ENCODE measurements at places on chromosomes 2 and 18.
A peak's percentile ranks its signal among the peaks of the same experiment; 100 is the strongest.

GRCh38 chr2:71919708-71920107 lies 228.0 kb downstream of the CYP26B1 start:
- no peaks in the 10 kb centered on the region for H3K27me3 ChIP-seq
- no peak overlapping the region for H3K27ac ChIP-seq
- H3K4me3 ChIP-seq: no peak overlapping the region
- DNase-seq: no peak

DNA sequence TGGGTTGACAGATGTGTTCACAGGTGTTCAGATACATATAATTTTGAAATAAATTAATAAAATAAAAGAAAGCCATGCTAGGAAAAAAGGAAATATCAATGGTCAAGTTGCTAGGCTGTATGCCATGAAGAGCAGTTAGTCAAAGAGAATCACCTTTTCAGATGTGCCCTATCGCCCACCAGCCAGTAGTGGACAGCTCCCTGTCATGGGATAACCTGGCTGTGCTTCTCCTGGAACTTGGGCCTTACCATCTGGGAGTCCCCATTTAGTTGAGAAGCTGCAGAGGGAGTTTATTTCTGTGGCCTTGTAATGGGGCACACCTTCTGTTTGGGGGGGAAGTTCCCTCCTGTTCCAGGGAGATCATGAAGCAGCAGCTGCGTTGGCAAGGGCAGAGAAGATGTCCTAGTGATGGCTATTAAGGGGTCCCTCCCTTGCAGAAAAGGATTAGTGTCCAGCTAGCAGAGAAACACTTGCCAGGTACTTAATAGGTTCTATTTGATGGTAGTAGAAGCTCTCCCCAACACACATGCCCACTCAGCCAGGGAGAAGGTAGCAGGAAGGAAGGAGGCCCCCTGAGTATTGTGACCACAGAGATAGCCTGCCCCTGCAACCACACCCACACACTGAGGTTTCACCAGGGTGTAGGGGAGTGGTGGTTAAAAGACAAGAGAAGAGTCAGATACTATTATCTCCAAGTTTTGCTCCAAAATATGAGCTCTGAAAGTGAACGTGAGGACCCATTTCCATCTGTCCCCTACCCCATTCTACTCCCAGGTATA lies 117.7 kb downstream of the B3GNT2 start:
- no peak overlapping the region for H3K27ac ChIP-seq
- no peaks in the 10 kb centered on the region for H3K27me3 ChIP-seq
- peak; percentile 25 for DNase-seq
- no peak overlapping the region for H3K4me3 ChIP-seq

GRCh38 chr2:221655300-221655699 lies 83.2 kb upstream of the EPHA4 start:
- H3K27ac ChIP-seq: no peak overlapping the region
- DNase-seq: no peak
- H3K4me3 ChIP-seq: no peak overlapping the region
- no peaks in the 10 kb centered on the region for H3K4me1 ChIP-seq

- no peaks in the 10 kb centered on the region for H3K36me3 ChIP-seq
- no peak for DNase-seq
- no peak overlapping the region for H3K4me3 ChIP-seq
- H3K27ac ChIP-seq: no peak overlapping the region
- no peaks in the 10 kb centered on the region for H3K4me1 ChIP-seq
Measured at GRCh38 chr18:31595121-31595771, 3.6 kb downstream of the TTR start.

DNA sequence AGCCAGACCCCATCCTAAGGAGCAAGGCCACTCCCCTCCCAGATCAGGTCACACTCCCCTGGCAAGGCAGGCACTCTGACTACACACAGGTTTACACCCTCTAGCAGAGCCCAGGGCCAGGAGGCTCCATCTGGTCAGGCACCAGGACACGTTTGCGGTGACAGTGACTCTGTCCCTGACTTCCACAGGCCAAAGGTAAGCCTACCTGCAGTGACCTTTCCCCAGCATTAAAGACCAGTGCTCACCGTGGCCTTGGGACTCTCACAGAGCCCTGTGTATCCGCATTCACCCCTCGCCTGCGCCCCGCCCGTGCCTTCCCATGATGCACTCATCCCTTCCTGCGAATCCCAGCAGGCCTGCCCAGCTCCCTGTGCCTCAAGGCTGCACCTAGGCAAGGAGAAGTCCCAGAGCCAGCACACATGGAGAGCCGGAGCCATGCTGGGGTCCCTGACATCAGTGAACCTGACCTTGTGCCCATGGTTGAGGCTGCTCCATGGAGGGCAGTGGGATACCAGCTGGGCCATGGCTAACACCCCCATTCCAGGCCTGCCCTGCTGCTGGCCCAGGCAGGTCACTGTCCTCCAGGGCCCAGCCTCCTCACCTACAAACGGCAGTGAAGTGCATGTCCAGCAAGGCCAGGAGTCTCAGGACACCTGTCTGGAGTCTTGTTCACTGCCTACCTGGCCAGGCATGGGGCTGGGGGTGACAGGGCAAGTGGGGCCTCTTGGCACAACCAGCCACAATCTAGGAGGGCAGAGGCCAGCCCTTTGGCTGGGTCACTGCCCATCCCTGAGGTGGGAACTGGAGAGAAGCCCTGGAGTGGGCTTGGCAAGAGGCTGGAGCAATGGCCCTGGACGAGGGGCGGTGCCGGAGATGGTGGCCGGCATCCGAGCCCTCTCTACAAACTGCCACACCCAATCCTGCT lies 3.0 kb downstream of the NEURL3 start:
- DNase-seq: no peak
- no peaks in the 10 kb centered on the region for H3K36me3 ChIP-seq
- H3K4me1 ChIP-seq: no peaks in the 10 kb centered on the region
- H3K4me3 ChIP-seq: no peak overlapping the region
- H3K27me3 ChIP-seq: no peaks in the 10 kb centered on the region

DNA sequence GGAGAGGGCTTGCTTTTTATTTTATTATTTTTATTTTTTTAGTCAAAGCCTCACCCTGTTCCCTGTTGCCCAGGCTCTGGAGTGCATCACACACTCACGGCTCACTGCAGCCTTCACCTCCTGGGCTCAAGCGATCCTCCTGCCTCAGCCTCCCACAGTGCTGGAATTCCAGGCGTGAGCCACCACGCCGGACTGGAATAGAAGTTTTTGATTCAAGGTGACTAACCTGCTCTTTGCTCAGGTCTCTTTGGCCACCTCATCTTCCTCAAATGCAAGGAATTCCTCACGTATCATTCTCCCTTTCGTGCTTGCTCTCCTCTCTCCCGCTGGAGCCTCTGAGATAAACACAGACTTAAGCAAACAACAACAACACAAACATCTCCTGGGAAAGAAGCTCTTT lies 636.8 kb downstream of the ADCYAP1 start:
- no peak overlapping the region for H3K27ac ChIP-seq
- H3K27me3 ChIP-seq: no peaks in the 10 kb centered on the region
- H3K4me3 ChIP-seq: no peak overlapping the region
- DNase-seq: no peak
- no peaks in the 10 kb centered on the region for H3K36me3 ChIP-seq

DNA sequence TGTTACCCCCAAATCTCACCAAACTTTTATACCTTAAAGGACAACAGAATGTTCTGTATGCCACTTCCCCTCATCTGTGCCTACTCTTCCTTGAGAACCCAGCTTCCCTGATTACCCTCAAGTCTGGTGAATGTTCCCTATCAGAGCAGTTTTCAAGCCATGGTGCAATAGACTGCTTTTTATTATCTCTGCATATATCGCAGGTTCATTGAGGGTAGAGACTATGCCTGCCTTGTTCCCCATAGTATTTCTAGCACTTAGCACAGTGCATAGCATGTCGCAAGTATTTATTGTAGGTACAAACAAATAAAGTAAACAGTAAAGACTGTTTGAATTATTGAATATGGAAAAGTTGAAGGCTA lies 146.6 kb downstream of the HAUS1 start:
- no peak for DNase-seq
- no peak overlapping the region for H3K4me3 ChIP-seq
- peaks cover 15% of the 10 kb centered on the region for H3K36me3 ChIP-seq
- H3K27me3 ChIP-seq: no peaks in the 10 kb centered on the region

DNA sequence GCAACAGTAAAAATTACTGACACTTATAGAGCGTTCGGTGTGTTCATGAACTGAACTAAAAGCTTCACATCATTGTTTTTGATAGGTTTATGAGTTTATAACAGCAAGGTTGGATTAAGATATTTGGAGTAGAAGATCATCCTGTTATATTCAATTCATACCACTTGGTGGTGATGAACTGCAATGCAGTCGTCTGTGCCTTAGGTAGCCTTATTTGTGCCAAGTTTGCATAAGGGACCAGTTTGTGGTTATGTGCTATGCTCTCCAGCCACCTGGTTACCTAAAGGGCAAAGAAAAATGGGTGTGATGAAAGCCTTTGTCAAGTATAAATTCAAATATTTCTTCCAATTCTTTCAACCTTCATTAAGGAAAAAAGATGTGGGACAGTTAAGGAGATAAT lies 150.9 kb upstream of the KCNH7 start:
- no peak for DNase-seq
- H3K27ac ChIP-seq: no peak overlapping the region
- no peaks in the 10 kb centered on the region for H3K4me1 ChIP-seq
- H3K36me3 ChIP-seq: no peaks in the 10 kb centered on the region
- no peak overlapping the region for H3K4me3 ChIP-seq

DNA sequence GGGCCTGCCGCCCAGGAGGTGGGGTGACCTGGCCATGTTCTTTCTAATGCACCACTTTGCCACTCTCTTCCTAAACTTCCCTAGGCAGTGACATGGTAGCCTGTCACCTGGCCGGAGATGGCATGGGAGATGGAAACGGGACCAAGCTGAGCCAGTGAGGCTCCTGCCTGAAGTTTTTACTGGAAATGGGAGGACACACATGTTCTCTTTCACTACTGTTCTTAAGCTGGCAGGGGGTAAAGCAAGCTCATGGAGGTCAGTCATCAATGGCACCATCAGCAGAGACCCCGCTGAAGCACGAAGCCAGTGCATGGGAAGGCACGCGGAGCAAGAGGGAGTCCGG lies 50.7 kb downstream of the ATIC start:
- no peaks in the 10 kb centered on the region for H3K27me3 ChIP-seq
- H3K27ac ChIP-seq: no peak overlapping the region
- H3K4me1 ChIP-seq: no peaks in the 10 kb centered on the region
- peaks cover 20% of the 10 kb centered on the region for H3K36me3 ChIP-seq
- H3K4me3 ChIP-seq: no peak overlapping the region

- no peak overlapping the region for H3K4me3 ChIP-seq
- no peak for DNase-seq
- H3K27ac ChIP-seq: no peak overlapping the region
Measured at GRCh38 chr2:240213476-240214421, 73.3 kb upstream of the OTOS start.

- DNase-seq: peak; percentile 54
- H3K4me1 ChIP-seq: no peaks in the 10 kb centered on the region
- H3K27ac ChIP-seq: no peak overlapping the region
- H3K36me3 ChIP-seq: no peaks in the 10 kb centered on the region
Measured at GRCh38 chr2:34096562-34097171, 497.6 kb upstream of the FAM98A start.

GRCh38 chr2:46131-46470 lies 204 bp downstream of the FAM110C start:
- H3K27ac ChIP-seq: peak overlapping the region; percentile 31
- no peaks in the 10 kb centered on the region for H3K4me1 ChIP-seq
- H3K27me3 ChIP-seq: peaks cover 40% of the 10 kb centered on the region
- H3K36me3 ChIP-seq: no peaks in the 10 kb centered on the region
- DNase-seq: no peak

GRCh38 chr18:48898521-48898920 lies 52.2 kb downstream of the SMAD7 start:
- no peaks in the 10 kb centered on the region for H3K36me3 ChIP-seq
- H3K27ac ChIP-seq: no peak overlapping the region
- no peak overlapping the region for H3K4me3 ChIP-seq
- DNase-seq: no peak

- no peaks in the 10 kb centered on the region for H3K4me1 ChIP-seq
- no peaks in the 10 kb centered on the region for H3K27me3 ChIP-seq
- no peaks in the 10 kb centered on the region for H3K36me3 ChIP-seq
- H3K27ac ChIP-seq: no peak overlapping the region
- no peak for DNase-seq
- H3K4me3 ChIP-seq: no peak overlapping the region
Measured at GRCh38 chr2:76491503-76491902, 780.8 kb upstream of the GCFC2 start.

DNA sequence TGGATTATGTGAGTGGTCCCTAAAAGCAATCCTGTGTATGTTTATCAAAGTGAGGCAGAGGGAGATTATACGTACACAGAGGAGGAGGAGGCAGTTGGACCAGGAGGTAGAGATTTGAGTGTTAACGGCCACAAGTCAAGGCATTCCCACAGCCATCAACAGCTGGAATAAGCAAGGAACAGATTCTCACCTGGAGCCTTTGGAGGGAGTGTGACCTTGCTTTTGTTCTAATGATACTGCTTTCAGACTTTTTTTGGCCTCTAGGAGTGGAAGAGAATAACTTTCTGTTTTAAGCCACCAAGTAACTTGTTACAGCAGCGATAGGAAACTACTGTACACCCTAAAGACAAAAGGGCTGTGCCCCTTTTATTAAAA lies 18.1 kb downstream of the LCLAT1 start:
- no peak for DNase-seq
- no peak overlapping the region for H3K4me3 ChIP-seq
- no peaks in the 10 kb centered on the region for H3K4me1 ChIP-seq
- no peaks in the 10 kb centered on the region for H3K36me3 ChIP-seq

DNA sequence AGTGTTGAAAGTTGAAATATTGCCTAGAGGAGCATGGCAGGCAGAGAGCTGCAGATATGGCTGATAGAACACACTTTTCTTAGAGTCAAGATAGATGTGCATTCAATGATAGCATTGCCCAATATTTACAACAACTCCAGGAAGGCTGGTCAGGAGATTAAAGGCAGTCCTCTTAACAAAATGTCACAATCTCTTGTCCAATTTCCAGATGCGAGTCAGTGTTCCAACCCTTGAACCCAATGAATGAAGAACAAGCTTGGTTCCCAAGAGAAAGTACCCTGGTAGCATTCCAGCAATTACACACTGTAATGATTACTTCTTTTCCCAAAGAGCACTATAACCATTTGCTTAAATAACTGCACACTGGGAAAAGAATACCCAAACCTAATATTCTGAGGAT lies 839.4 kb upstream of the VRK2 start:
- no peaks in the 10 kb centered on the region for H3K27me3 ChIP-seq
- no peaks in the 10 kb centered on the region for H3K4me1 ChIP-seq
- no peak for DNase-seq
- H3K4me3 ChIP-seq: no peak overlapping the region
- no peak overlapping the region for H3K27ac ChIP-seq

- no peaks in the 10 kb centered on the region for H3K27me3 ChIP-seq
- DNase-seq: no peak
- no peaks in the 10 kb centered on the region for H3K36me3 ChIP-seq
- H3K4me1 ChIP-seq: no peaks in the 10 kb centered on the region
Measured at GRCh38 chr2:13201924-13202323, 485.2 kb downstream of the TRIB2 start.

- DNase-seq: no peak
- H3K27me3 ChIP-seq: no peaks in the 10 kb centered on the region
- no peaks in the 10 kb centered on the region for H3K4me1 ChIP-seq
- H3K27ac ChIP-seq: no peak overlapping the region
- no peak overlapping the region for H3K4me3 ChIP-seq
Measured at GRCh38 chr2:221005338-221005737, 566.8 kb downstream of the EPHA4 start.

- peaks cover 33% of the 10 kb centered on the region for H3K4me1 ChIP-seq
- H3K4me3 ChIP-seq: no peak overlapping the region
- peak overlapping the region; percentile 18 for H3K27ac ChIP-seq
- H3K36me3 ChIP-seq: no peaks in the 10 kb centered on the region
- no peak for DNase-seq
Measured at GRCh38 chr18:59908799-59909198, 9.0 kb downstream of the PMAIP1 start.

- no peaks in the 10 kb centered on the region for H3K36me3 ChIP-seq
- H3K4me3 ChIP-seq: peak overlapping the region; percentile 99
- peak overlapping the region; percentile 81 for H3K27ac ChIP-seq
- no peaks in the 10 kb centered on the region for H3K4me1 ChIP-seq
- peaks cover 18% of the 10 kb centered on the region for H3K27me3 ChIP-seq
- no peak for DNase-seq
Measured at GRCh38 chr2:223944166-223944702, 901 bp downstream of the WDFY1 start.
